ENCODE measurements at places on chromosomes 7 and 10. TPM values are rescaled to one million over a fixed set of nuclear protein-coding genes. Genes with fewer than 3 reads are reported as not detected.

Gene CLRN3
- not detected for total RNA-seq

GRCh38 chr10:64519427-64519826, 998.2 kb downstream of the REEP3 start:
- DNase-seq = no peak

GRCh38 chr10:359093-359492, 223.8 kb downstream of the ZMYND11 start:
- DNase-seq = no peak

- no peak for DNase-seq
These were observed 16.9 kb downstream of the SMURF1 start for GRCh38 chr7:99126921-99127553.

DNA sequence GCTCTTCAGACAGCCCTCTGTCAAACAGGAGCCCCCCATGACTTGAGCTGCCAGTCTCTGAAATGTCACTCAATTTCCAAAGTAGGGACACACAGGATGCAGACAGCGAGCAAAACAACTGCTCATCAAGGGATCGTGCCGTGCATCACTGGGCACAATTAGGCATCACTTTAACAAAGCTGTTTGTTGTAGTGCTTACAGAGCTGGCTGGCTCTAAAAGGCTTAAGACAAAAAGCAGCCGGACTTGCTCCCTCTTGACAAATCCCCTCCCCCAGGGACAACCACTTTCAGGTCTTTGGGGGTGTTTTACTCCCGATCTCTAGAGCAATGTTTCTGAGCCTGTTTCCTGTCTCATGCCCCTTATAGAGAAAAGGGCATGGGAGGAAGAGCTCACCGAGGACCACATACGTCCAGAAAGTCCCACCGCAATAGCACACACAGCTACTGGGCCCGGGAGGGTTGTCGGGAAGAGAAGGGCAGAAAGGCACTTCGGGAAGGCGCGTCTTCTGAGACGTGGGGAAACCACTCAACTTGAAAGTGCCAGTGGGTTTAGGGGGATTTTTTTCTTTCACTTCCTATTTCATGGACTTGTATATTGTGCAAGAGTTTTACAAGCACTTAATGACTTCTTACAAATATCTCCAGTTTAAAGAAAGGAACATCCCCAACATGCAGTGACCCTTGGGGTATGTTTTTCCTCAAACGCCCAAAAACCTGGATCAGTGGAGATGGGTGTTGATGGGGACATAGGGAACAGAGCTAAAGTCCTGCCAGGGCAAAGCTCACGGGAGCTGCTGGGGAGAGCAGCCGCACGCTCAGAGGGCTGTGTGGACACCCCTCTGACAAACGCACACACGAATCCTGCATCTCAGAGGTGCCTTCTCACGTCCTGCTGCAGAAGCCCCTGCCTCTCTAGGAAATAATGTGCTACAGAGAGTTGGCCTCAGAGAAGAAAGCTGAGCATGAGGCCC, 27.1 kb downstream of the LRRC20 start:
- no peak for DNase-seq

- DNase-seq = peak; percentile 42
These were observed 107.2 kb upstream of the RELN start for GRCh38 chr7:104096683-104097082.

DNA sequence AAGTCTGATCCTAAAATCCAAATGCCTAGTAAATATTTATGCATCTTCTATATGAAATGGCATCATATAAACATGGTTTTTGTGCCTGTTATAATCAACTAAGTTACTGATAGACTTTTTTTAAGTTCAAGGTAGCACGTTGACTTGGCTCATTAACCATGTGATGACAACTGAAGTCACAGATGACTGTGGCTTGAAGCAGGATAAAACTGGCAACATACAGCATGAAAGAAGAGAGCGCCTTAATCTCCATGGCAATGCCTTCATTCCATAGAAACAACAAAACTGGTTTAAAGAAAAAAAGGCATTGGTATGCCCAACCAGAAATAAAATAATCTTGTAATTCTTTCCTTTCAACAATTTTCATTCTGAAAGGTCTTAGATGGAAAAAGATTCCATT, 188.9 kb upstream of the CDK1 start:
- no peak for DNase-seq
